Activated T-helper 9 cell treated with anti-CD3 and anti-CD28 coated beads, Interleukin-2, amount 50 U/mL, for 16 hours (primary cell): ENCODE measurements at places on chromosomes 5 and 9.

GRCh38 chr5:142065273-142065672, 43.3 kb upstream of the NDFIP1 start:
- DNase-seq, result no peak

DNA sequence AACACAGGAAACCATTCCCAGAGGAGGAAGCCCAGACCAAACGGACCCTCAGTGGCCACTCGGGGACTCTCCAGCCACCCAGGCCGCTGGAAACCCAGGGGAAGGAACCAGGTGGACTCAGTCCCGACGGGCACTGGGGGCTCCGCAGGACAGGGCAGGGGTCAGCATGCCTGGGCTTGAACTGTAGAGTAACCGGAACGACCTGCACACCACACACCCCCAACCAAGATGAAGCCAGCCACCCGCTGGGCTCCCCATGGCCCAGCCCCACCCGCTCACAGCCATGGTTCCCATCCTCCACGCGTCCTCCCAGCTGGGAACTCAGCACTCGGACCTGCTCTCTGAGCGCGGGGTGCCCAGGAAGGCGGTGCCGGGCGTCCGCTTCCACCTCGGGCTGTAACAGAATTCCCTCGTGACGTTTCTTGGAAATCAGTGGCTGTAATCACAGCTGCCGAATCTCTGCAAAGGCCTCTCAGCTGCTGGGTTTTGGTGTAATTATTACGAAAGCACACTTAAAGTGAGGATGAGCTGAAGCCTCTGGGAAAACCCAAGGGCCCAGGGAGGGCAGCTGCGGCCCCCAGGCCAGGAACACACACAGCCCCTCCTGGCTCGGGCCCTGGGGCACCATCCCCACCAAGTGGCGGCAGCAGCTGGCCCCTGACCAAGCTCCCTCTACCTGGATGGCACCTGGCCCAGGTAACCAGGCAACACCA, 13.8 kb downstream of the NACC2 start:
- DNase-seq, result no peak

DNA sequence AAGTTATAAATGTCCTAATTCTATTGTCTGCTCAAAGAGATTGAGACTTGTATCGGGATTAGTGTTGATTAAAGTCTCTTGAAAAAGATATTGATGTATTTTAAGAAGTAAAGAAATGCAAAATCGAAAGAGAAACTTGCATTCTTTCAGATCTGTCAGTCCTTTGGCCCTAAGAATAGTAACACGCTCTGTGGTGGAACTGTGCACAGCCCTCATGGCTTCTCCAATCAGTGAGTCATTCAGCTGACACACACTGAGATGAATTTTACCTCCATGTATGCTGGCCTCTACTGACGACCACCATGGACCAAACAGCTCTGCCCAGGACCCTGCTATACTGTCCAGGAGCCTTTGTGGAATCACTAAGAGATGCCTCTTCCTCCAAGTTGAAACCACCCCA, 232.4 kb downstream of the ESM1 start:
- DNase-seq, result no peak

- DNase-seq, result no peak
Observed at GRCh38 chr9:130815242-130815808, 19.7 kb upstream of the ABL1 start.

DNA sequence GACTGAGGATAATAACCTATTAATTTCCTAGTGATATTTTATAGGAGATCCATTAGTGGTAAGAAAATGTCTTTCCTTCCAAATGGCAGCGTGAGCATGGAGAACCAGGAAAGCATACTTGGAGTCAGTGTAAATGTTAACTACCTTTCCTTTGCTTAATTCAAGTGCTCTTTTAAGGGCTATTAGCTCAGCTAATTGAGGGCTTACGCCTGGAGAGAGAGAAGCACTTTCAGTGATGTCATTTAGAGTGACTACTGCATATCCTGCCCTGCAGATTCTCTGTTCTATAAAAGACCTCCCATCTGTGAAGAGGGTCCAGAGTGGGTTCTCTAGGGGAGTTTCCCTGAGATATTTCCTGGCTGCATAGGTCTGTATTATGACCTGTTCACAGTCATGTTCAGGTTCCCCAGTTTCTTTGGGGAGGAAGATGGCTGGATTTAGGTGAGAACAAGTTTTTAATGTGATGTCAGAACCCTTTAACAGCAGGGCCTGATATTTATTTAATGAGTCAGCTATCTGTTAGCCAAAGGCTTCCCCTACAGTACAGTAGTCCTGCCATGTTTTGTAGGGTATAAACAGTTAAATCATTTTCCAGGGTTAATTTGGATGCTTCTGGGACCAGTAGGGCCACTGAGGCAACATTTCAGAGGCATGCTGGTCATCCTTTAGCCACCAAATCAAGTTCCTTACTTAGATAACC, 89.6 kb downstream of the TRIM36 start:
- no peak for DNase-seq

- DNase-seq, result no peak
Observed at GRCh38 chr5:133051061-133051541, 712 bp upstream of the HSPA4 start.

GRCh38 chr5:163894645-163895044, 389.2 kb downstream of the MAT2B start:
- no peak for DNase-seq

DNA sequence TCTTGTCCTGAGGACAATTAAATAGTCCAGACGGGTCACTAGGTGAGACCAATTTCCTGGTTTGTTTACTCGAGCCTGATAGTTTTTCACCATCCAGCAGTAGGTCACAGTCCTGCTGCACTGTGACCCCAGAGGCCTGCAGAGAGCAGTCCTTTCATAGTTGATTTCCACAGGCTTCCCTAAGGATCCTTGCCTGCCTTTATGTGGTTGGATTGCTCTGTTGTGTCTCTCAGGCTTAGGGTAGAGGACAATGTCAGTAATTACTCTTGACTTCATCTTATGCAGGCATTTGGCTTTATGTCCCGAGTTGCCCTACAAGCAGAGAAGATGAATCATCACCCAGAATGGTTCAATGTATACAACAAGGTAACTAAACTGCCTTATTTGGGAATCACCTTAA, 9.0 kb upstream of the CATSPER3 start:
- no peak for DNase-seq

GRCh38 chr5:73853091-73853490, 227.1 kb downstream of the ARHGEF28 start:
- no peak for DNase-seq

DNA sequence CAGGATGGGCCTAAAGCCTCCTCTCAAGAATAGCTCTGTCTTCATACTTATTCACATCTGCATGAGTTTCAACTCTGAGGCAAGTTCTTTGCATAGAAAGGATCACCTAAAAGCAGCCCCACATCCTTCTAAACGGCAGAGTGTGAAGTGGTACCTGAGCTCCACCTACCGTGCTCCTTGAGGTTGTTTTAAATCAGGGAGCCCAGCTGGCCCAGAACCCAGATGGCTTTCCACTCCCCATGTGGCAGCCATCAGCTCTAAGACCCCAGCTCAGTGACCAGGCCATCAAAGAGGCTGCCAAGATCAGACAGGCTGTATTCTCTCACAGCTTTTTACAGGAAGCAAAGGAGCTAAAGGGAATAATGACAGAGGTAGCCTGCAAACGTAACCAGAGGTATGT, 299.3 kb downstream of the RASEF start:
- no peak for DNase-seq

DNA sequence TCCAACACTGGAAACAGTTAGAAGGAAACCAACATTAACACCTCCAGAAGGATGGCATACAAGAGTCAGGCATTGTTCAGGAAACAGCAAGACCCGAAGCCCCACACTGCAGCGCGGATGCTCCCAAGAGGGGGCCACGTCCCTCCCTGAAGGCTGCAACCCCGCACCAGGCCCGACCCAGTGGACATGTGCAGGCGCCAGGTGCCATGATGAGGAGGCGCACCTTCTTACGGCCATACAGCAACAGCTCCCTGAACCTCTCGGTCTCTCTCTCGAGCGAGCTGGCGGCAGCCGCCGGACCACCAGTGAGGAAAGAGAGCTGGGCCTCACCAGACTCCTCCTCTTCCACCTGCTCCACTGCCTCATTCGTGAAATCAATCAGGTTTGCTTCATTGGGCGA, 20.2 kb downstream of the SEC16A start:
- DNase-seq, result no peak

- no peak for DNase-seq
Observed at GRCh38 chr9:109512170-109512756, 14.2 kb upstream of the PTPN3 start.

GRCh38 chr9:98555651-98556465, 152.9 kb downstream of the GABBR2 start:
- no peak for DNase-seq

DNA sequence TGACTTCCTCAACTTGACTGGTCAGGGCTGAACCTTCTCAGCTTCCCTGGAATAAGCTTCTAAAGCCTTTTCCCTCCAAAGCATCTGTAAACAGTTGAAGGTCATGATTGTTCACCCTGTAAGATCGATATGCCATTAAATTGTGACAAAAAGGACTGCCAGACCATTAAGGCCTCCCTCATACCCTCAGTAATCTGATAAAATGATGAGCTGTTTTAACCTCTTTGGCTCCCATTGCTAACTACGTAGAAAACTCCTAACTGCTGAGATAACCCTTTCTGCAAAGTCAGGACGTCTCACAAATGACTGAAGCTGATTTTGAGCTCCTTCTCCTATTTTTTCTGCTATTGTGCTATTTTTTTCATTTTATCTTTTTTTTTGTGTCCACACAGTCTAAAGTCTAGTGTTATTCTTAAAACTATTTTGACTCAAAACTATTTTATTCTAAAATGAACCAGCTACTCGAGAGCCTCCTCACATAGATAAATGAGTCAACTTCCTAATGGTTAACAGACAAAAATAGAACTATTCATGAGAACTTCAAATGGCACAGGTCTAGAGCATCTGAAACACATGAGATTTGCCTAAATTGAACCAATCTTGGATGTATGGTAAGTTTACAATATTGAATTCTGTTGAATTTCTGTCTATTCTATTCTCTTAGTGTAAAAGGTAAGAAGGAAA, 395.6 kb upstream of the TLE4 start:
- no peak for DNase-seq

- no peak for DNase-seq
Observed at GRCh38 chr9:2208991-2209390, 193.8 kb downstream of the SMARCA2 start.

GRCh38 chr9:72979405-72980100, 26.7 kb upstream of the ALDH1A1 start:
- no peak for DNase-seq

DNA sequence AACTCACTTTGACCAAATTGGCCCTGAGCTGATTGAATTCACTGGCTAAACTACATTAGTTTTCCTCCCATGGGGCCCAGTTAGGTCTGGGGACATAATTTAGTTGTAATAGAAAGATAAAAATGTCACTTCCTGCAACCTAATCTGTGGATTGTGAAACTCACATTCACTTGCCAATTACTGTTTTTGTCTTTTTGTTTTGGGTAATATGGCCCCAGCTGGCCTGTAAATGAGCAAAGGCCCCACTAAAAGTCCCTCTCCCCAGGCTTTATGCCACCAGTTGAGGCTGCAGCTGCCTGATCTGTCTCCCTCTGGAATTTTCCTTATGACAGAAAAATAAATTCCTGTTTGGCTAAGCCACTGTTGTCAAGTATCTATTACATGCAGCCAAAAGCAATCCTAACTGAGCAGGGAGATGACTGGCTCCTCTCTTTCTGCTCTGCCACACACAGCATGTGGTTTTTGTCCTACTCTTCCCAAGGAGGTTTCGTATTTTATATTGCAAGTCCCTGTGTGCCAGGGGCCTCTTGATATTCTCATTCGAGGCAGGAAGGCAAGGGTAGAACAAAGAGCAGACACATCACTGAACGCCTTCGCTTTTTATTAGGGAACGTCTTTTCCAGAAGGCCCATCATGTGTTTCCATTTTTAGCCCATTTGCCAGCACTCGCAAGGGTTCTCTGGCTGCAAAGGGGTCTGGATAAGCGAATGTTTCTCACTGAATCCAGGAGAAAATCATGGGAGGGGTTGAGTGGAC, 24.1 kb upstream of the SLC25A48 start:
- no peak for DNase-seq

DNA sequence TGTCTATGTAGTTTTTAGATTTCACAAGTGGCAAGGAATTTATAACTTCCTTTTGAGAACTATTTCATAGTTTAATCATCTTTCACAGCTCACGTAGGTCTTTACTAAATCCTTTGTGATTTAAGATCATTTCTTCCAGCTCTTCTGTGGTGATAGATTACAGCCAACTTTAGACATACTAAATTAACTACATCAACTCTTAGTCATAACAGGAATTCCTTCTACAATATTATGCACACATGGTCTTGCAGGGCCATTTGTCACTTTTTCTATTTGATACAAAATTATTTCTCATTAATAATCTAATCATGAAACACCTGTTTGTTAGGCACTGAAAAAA, 208.4 kb downstream of the PDE4D start:
- no peak for DNase-seq

- DNase-seq, result no peak
Observed at GRCh38 chr5:150355791-150356190, 1.7 kb upstream of the TCOF1 start.

GRCh38 chr9:111366978-111367377, 37.0 kb upstream of the OR2K2 start:
- DNase-seq, result no peak

DNA sequence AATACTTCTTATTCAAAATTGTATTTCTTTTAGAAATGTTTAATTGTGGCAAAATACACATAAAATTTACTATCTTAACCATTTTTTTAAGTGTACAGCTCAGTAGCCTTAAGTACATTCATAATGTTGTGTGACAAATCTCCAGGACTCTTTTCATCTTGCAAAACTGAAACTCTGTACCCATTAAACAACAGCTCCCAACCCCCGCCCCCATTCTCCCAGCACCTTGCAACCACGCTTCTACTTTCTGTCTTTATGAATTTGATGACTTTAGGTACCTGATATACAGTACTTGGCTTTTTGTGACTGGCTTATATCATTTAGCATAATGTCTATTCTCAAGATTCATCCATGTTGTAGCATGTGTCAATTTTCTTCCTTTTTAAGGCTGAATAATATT, 2.8 kb upstream of the IL5 start:
- no peak for DNase-seq

DNA sequence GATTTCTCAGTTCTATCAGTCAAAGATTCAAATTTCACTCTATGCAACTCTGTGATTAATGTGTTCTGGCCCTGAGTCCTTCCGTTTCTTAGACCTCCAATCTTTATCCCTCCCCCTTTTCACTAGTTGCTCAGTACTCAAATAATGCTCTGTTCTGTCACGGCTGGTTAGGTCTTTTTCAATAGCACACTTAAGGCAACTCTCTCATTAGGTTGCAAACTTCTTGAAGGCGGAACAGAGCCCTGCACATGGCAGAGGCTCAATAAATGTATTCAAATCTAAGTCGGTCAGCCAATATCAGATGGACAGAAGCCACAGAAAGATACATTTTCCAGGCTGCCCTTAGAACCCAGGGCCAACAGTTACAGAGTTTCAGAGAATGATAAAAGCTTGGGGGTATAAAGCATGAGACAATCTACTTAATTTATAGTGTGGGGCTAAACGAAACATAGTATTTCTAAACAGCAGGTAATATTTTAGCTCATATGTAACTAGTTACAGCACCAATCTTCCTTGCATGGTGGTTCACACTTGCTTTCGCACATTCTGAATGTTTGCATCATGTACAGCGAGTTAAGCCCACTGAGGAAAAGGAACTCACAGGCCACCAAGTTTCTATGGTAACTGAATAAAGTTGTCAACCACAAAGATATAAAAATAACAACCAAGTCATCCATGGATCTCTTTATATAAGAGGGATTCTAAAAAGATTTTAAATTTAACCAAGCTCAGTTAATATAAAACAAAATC, 67.1 kb upstream of the GOLPH3 start:
- DNase-seq, result no peak
